ENCODE measurements at places on chromosomes 3 and 15. TPM values are rescaled to one million over a fixed set of nuclear protein-coding genes. Genes with fewer than 3 reads are reported as not detected.
A peak's percentile ranks its signal among the peaks of the same experiment; 100 is the strongest.

The SCAANT1 gene
- not detected for polyA plus RNA-seq

The ADGRG7 gene
- polyA plus RNA-seq, result not detected

The ITGA11 gene
- not detected for polyA plus RNA-seq

The TEX55 gene
- not detected for polyA plus RNA-seq

The SI gene
- polyA plus RNA-seq, result not detected

- DNase-seq, result no peak
These were observed 735.6 kb upstream of the GBE1 start for GRCh38 chr3:82496890-82497560.

- DNase-seq, result no peak
These were observed 408.2 kb downstream of the IGSF11 start for GRCh38 chr3:118626453-118626852.

- DNase-seq, result no peak
These were observed 9.0 kb downstream of the ZNF662 start for GRCh38 chr3:42914771-42915515.

GRCh38 chr3:50572158-50572557 is 2.8 kb downstream of the HEMK1 start:
- peak; percentile 81 for DNase-seq

DNA sequence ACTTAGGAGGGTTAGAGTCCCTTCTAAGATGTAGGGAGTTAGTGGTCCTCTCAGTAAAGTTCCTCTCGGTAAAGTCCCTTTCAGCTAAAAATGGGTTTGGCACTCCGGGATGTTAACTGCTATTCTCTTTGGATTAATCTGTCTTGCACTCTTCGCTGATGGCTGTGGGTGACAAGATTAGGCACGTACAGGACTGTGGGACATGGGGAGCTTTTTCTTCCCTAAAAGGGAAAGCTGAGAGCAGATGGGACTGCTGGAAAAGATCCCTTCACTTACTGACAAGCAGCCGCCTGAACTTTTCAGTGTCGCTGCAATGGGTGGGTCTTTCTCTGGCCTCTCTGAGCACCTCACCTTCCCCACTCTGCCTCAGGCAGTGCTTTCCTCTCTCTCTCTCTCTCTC is 16.4 kb upstream of the HHATL start:
- DNase-seq, result no peak

- no peak for DNase-seq
These were observed 43.3 kb upstream of the VIPR1 start for GRCh38 chr3:42459151-42459550.

DNA sequence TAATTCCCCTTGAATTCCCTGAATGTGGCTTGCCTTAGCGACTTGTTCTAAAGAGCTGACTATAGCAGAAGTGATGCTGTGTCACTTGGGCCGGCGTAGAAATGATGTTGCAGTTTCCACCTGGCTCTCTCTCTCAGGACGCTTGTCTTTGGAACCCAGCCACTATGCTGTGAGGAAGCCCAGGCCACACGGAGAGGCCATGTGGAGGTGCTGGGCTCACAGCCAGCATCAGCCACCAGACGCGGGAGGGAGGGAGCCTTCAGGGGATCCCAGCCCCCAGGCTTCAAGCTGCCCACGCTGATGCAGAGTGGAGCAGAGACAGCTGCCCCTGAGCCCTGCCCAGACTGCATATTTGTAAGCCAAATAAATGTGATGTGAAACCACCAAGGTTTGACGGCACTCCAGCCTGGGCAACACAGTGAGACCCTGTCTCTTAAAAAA is 18.6 kb downstream of the RNU5B-1 start:
- no peak for DNase-seq

DNA sequence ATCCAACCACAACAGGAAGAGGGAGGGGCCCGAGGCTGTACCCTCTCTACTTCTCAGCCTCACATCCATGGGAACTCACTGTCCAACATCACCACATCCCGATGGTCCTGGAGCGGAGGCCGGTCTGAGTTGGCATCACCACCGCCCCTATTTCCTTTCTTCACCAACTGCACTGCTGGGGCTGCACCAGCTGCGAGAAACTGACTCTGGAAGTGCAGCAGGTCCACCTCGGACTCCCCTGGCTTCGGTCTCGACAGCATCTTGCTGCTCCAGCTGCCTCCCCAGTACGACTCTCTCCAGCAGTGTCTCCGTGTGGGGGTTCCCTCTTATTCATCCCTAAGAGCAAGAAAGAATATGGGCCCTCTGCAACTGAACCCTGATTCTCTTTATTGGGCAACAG is 7.2 kb downstream of the RPAP1 start:
- DNase-seq, result no peak

DNA sequence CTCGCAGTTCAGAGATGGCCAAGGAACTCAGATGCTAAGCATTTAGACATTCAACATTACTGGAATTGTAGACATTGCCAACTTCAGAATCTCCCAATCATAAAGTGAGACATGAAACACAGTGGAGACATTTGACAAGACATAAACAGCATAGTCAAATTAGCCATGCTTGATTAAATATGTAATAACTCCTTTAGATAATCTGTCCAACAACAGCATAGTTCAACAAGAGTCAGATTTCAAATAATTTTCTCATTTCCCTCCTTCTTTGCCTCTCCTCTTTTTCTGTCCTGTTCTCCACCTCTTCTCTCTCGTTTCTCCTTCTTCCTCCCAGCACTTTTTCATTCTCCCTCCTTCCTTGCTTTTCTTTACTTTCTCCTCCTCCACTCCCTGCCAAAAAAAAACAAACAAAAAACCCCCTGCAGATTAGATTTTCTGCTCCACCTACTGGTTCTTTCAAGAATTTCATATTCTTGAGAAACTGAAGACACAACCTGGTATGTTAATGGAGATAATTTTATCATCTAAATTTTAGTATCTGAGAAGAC is 20.2 kb downstream of the CPOX start:
- DNase-seq, result no peak

GRCh38 chr3:99175276-99175812 is 273.8 kb upstream of the DCBLD2 start:
- DNase-seq, result no peak

DNA sequence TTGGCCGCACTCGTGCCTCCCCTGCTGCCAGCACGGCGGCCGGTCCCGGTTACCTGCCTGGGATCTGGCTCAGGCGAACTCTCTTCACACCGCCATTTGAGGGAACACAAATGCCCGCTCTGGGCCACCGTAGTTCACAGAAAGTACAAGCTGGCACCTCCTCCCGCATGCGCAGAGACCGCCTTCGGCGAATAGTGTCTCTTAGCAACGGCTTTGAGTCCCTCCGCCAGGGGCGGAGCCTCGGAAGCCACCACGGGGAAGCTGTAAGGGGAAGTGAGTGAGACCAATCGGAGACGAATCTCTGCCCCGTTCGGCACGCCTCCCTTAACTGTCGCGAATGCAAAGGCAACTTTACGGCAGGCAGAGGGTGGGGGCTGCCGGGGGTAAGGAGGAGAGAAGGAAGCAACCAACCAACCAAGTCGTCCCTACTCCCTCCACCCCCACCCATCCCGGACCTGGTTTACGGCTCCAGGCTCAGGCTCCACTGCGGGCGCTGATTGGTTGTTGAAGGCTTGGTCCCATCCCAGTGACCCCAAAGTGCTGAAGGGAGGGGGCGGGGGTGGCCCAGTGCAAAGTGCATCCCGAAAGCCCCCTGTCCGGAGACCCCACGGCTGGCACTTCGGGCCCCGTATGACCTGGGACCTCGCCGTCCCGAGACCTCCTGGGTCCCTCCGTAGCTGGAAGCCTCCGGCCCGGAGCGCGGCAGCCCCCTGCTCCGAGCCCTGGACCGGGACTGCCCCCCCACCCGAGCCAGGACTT is at the start of the genes ASB7 and LINS1:
Gene ASB7 (plus strand): TSS at position 526 of the 759 bp plus-strand sequence. CDS start 9,628 bp downstream, outside the sequence.
Gene LINS1 (minus strand): TSS at position 121 of the 759 bp plus-strand sequence. CDS start 21,342 bp downstream, outside the sequence.
- peak; percentile 100 for DNase-seq
